ENCODE measurements at places on chromosomes 1 and 21.

DNA sequence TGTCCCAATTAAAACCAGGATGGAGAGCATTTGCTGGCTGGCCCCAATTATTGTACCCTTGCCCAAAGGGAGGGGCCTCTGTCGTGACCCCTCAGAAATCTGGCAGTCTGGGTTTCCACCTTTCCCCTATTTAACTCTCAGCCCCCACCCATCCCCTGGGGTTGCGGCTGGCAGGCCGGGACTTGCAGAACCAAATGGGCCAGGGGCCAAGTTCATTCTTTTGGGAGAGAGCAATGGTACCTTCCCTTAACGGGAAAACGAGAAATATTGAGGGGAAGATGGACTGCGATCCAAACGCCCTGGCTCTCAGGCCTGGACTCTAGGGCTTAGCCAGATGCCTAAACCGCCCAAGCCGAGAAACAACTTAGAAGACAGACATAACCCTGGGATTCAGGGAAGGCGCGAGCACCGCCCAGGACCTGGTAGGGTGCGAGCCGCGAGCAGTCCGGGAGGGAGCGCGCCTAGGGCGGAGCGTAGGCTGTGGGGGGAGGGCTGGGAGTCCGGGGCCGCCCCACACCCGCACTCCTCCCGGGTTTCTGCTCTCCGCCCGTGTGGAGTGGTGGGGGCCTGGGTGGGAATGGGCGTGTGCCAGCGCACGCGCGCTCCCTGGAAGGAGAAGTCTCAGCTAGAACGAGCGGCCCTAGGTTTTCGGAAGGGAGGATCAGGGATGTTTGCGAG, at the start of gene SLC27A3:
SLC27A3 (plus strand) TSS at position 628 of the 678 bp plus-strand sequence. CDS start 91 bp downstream, outside the sequence.
- DNase-seq = peak; percentile 69

DNA sequence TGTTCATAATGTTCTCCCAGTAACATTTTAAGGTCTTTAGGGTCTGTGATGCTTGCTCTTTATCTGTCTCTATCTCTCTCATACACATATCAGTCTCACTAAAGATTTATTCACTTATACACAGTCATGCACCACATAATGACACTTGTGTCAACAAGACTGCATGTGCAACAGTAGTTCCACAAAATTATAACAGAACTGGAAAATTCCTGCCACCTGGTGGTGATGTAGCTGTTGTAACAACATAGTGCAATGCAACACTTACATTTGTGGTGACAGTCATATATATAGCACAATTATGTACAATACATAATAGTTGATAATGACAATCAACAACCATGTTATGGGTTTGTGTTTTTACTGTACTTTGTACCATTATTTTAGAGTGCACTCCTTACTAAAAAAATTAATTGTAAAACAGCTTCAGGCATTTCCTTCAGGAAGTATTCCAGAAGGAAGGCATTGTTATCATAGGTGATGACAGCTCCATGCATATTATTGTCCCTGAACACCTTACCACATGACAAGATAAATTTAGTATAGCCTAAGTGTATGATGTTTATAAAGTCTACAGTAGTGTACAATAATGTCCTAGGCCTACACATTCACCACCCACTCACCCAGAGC, 8.1 kb downstream of the TDRD5 start:
- no peak for DNase-seq

DNA sequence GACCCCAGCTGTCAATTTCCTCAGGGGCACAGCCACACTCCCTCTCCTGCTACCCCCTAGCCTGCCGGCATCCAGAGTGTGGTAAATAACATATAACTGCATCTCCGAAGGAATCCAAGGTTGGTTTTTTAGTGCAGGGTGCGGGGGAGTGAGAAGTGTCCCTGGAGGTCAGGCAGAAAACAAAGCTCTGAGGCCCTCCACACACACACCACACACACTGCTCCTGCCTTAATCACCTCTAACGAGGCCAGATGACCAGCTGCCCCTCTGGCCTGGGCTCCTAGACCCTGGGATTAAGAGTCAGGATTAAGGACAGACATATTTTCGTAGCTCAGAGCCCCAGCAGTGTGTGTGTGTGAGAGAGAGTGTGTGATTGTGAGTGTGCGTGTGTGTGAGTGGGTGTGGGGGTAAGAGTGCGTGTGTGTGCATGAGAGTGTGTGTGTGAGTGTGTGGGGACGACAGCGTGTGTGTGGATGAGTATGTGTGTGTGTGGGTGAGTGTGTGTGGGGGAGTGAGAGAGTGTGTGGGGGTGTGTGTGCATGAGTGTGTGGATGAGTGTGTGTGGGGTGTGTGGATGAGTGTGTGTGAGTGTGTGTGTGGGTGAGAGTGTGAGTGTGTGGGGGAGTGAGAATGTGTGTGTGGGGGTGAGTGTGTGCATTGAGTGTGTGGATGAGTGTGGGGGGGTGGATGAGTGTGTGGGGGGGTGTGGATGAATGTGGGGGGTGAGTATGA, 14.6 kb downstream of the SDC3 start:
- DNase-seq = no peak

GRCh38 chr1:219090607-219091006, 83.1 kb upstream of the LYPLAL1 start:
- DNase-seq = no peak

DNA sequence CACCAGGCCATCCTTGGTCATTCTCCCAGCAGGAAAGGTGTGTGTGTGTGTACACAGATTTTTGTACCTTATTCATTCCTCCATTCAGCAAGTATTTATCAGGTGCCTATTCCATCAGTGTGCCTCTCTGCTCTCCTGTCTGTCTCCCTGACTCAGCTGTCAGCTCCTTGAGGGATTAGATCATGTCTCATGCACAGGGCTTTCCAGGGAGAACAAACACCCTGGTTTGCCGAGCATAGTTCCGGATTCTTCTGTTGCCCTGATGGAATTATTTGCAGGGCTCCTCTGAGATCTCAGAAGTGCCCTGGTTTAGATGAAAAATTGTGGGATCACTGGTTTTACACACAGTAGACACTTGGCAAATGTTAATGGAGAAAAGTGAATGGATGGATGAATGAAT, 8.1 kb upstream of the SDHB start:
- no peak for DNase-seq

- no peak for DNase-seq
Measured at GRCh38 chr1:211527888-211528287, 35.9 kb upstream of the RD3 start.

DNA sequence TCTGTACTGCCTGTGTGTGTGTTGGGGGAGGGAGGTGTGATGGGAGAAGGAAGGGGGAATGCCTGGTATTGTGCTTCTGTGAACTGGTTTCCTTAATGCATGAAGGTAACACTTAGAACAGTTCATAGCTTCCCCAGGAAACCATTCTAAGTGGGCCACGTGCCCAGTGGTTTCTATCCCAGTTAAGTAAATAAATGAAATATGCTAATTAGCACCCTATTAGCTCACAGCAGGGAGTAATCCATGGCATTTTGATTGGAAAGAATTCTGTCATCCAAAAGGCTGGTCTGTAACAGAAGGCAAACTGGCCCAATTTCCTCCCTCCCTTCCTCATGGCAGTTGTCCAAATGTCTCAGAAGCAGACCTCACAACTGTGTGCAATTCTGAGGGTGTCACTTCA, 199.3 kb downstream of the TTLL7 start:
- DNase-seq = no peak

- DNase-seq = no peak
Measured at GRCh38 chr1:1596493-1597274, 3.3 kb downstream of the FNDC10 start.

- no peak for DNase-seq
Measured at GRCh38 chr1:212683357-212683722, 16.3 kb downstream of the BATF3 start.

DNA sequence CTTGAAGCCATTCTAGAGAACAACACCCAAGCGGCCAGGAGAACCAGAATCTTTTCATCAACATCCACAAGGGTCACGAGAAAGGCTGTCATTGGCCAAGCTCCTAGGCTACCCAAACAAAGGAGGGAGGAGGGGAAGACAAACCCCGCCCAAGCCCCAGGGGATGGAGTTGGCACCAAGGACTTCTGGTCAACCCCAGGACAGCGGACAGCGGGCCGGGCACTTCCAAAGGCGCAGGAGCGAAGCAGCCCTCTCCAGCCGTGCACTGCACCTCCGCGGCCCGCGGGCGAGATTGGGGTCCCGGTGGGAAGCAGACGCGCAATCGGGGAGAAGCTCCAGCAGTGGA, at the start of gene CLIC6:
CLIC6 (plus strand) TSS at position 192 of the 346 bp plus-strand sequence. CDS start 395 bp downstream, outside the sequence.
- DNase-seq = no peak

- DNase-seq = no peak
Measured at GRCh38 chr1:219340796-219341195, 167.1 kb downstream of the LYPLAL1 start.

DNA sequence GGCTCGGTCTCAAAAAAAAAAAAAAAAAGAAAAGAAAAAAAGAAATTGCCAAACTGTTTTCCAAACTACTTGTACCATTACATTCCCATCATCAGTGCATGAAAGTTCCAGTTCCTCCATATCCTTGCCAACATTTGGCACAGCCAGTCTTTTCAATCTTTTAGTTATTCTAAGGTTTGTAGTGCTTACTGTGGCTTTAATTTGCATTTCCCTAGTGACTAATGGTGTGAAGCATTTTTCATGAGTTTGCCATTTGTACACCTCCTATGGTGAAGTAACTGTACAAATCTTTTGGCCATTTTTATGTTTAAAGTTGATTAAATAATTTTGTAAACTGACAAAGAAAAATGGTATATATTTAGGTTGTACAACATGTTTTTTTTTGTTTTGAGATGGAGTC, 70.7 kb downstream of the DEGS1 start:
- no peak for DNase-seq

DNA sequence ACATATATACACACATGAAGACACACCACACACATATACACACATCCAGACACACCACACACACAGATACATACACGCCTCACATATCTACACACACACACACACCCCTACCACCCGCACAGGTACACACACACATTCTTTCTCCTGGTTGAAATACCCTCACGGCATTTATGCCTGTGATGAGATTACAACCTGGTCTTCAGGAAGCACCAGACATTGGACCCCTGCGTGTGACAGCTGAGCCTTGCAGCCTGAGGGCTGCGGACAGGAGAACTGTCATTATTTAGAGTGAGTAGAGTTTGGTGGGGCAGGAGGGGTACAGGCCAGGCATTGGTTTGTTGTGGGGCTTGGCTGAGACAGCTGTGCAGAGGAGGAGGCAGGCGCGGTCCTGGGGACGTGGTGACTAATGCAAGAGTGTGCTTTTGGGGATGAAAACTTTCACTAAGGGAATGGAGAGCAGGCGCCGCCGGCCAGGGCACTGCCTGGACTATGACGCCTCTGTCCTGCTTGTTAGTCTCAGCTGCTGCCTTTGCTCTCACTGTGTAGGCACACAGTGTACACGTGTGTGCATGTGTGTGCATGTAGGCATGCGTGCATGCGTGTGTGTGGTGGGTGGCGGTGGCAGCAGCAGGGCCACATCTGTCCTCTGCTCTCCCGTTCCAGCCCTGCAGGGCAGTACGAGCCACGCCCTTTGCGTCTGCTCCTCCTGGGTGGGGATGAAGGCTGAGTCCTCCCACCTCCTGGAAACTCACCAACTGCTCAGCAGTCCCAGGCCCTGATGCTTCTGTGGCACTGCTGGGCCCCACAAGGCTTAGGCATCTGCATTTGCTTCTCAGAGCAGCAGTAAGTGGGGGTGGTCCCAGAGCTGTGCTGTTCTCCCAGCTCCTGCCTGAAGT, 57.6 kb downstream of the SPSB1 start:
- DNase-seq = no peak

DNA sequence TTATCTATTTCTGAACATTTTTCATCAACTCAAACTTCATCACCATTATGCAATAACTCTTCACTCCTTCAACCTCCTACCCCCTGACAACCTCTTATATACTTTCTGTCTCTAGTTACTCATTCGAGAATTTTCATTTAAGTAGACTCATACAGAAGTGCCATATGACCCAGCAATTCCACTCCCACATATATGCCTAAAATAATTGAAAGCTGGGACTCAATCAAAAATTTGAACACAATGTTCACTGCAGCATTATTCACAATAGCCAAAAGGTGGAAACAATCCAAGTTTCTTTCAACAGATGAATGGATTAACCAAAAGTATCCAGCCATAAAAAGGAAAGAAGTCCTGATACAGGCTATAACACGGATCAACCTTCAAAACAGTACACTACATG, 24.1 kb downstream of the COL11A1 start:
- DNase-seq = no peak

GRCh38 chr1:83065952-83066727, 932.8 kb downstream of the TTLL7 start:
- DNase-seq = no peak

DNA sequence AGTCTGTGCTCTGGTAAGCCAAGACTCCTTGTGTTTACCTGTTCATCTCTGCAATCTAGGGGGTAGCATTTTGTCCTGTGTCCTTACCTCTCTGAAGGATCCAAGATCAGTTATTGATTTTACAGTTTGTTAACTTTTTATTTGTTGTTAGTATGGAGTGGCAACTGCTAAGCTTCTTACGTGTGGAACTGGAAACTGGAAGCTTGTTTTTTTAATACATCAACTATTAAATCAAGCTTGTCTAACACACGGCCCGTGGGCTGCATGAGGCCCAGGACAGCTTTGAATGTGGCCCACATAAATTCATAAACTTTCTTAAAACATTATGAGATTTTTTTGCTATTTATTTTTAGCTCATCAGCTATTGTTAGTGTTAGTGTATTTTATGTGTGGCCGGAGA, 29.2 kb upstream of the MPC2 start:
- no peak for DNase-seq

DNA sequence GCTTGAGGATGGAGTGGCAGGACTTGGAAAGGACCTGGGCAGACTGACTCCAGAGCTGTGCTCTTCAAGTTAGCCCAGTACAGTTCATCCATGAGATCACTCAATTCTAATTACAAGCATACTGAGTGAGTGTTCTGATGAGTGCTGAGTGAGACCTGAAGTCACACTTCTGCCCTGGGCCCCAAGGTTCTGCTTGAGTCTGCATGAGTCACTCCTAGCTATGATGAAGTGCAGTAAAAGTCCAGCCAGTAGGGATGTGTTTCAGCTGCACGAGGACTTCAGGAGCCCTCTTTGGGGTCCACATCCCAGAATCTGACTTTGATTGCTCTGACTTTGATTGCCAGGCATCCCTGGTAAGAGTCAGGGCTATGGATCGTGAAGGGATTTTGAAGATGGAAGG, 35.8 kb downstream of the PLEKHA6 start:
- DNase-seq = no peak

DNA sequence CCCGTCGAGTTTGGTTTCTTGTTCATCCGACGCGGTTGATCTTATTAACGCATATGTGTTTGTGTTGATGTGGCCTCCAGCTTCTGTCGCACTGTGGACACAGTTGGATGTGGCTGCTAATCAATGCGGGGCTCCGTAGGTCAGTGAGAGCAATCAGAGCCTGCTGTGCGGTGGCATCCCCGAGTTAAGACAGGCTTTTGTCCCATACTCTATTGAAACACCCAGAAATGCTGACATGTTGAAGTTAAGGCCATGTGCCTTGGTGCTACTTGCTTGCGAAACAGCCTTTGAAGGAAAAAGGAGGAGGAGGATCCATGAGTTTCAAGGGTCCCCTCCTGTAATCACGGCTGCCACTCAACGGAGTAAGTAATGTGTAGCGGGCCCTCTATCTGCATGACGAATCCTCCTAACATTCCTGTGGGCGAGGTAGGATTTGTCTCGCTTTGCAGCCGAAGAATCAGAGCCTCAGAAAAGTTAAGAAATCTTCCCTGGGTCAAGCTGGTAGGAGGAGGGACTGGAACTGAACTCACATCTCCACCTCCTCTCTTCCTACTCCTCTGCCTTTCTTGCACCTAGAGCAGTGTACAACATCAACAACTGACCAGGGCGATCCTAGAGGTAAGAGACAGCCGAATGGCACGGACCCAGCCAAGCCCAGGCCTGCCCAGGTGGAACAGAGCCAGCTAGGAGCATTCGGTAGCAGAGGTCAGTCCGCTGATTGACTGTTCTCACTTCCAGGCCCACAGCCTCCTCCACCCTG, 19.5 kb downstream of the PDE9A start:
- DNase-seq = no peak

GRCh38 chr1:246934765-246935164, 3.0 kb upstream of the AHCTF1 start:
- DNase-seq = no peak
